WTC11 (cell line): ENCODE measurements at places on chromosomes 13 and 19.

DNA sequence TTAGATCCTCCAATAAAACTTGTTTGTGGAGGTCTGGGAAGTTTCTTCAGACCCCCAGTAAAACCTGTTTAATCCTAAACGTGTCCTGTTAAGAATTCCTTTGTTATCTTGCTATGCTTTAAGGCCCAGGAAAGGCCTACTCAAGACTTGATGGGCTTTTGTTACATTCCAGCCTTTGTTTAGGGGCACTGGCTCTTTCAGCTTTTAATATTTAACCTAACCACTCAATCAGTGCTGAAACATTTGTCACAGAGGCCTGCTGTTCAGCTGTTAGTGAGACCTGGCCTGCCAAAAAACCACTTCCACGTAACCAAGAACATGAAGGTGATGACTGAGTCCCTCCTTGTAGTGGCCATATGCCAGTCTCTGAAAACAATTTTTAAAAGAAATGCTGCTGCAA lies 41.7 kb downstream of the PCDH17 start:
- no peak for DNase-seq

- no peak for DNase-seq
Measured at GRCh38 chr13:109010912-109011311, 381.5 kb downstream of the MYO16 start.

- peak; percentile 49 for DNase-seq
Measured at GRCh38 chr19:34145741-34146202, 26.5 kb upstream of the LSM14A start.

- DNase-seq, result no peak
Measured at GRCh38 chr19:10372690-10373089, 7.7 kb downstream of the TYK2 start.
